ENCODE measurements at places on chromosomes 2 and 18. TPM values are rescaled to one million over a fixed set of nuclear protein-coding genes. Genes with fewer than 3 reads are reported as not detected.

DNA sequence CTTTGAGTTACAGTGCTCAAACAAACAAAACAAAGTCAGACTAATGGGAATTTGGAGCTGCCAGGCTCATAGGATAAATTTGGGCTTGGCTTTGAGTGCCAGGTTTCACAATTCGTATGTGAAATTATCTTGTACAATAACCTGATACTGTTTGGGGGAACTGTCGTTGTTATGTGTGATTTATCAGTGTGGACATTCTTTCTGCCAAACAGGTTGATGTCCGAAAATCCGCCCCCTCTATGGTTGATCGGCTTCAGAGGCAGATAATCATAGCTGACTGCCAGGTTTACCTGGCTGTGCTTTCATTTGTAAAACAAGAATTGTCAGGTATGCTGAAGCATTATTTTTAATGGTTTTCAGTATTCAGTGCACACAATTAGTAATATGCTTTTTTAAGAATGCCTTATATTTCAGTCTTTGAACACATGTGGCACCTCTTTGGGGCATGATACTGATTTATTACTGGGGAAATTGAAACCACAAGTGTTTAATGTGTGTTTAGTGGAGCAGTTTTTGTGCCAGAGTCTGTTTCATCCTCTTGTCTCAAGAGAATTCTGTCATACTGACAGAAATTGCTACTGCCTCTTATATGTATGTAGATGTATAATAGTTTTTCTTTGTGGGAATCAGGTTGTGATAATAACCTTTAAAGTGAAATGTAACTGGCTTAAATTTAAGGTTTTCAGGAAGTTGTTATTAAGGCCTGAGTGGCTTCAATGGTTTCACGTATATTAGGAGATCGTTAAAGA, 54.6 kb downstream of the TTC39C start:
- no peak for DNase-seq

USP37 gene
- 18.4 TPM for total RNA-seq

DNA sequence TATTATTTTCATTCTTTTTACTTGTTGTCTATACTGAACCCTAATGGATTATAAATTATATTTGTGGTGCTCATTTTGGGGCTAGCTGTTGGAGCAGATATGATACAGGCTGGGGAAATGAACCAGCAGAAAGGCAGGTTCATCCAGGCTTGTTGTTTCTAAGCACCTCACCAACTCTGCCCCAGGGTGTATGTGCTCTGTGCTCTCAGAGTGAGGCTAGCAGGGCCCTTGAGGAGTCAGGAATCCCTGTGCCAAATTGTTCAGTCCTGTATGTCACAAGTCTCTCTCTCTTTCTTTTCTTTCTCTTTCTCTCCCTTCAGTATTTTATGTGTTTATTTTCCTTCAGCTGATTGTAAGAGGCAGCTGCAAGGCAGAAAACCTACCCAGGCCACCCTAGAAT, 181.1 kb upstream of the DPP10 start:
- DNase-seq = no peak

SLC9A4 gene
- total RNA-seq = not detected

NOSTRIN gene
- 41.5 TPM for total RNA-seq

DNA sequence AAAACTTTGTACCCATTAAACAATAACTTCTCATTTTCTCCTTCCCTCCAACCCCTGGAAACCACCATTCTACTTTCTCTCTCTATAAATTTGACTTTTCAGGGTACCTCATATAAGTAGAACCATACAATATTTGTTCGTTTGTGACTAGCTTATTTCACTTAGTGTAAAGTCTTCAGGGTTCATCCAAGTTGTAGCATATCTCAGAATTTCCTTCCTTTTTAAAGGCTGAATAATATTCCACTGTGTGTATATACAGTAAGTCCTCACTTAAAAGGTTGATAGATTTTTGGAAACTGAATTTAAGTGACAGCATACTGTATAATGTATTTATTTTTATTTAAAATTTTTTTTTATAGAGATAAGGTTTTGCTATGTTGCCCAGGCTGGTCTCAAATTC, 13.9 kb downstream of the CASP10 start:
- no peak for DNase-seq

FBLN7 gene
- total RNA-seq = 4.3 TPM

CFAP65 gene
- 15.5 TPM for total RNA-seq

SKA1 gene
- total RNA-seq = 2.5 TPM

DNA sequence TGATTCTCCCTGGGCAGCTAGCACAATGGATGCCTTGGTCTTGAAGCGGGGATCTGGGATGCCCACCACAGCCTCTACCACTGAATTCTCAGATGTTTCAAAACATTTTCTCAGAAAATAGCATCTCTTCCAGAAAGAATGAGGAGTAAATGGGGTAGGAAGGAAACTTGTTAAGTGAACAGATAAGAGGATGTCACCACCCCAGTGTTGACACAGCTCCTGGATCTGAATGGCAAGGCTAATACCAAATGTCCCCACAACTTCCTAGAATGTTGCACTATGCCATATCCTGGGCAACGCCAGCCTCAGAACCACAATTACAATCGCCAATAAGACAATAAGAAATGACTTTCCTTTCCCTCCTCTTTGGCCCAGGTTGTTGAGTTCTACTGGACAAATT, 177.2 kb downstream of the BCL11A start:
- no peak for DNase-seq

- no peak for DNase-seq
Observed at GRCh38 chr2:152042636-152043615, 55.9 kb downstream of the CACNB4 start.

- DNase-seq = no peak
Observed at GRCh38 chr2:43542285-43542933, 53.4 kb downstream of the THADA start.

DPP10 gene
- not detected for total RNA-seq

DNA sequence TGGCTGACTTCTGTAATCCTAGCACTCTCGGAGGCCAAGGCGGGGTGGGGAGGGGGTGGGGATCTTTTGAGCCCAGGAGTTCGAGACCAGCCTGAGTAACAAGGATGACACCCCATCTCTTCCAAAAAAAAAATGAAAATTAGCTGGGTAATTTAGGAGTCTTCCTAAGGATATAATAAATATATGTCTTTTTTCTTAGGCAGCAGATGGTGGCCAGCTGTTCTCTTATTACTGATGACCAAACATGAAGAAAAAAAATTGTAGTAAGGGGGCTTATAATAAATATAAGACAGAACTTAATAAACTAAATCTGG, 4.2 kb upstream of the IMPA2 start:
- DNase-seq = no peak

DNA sequence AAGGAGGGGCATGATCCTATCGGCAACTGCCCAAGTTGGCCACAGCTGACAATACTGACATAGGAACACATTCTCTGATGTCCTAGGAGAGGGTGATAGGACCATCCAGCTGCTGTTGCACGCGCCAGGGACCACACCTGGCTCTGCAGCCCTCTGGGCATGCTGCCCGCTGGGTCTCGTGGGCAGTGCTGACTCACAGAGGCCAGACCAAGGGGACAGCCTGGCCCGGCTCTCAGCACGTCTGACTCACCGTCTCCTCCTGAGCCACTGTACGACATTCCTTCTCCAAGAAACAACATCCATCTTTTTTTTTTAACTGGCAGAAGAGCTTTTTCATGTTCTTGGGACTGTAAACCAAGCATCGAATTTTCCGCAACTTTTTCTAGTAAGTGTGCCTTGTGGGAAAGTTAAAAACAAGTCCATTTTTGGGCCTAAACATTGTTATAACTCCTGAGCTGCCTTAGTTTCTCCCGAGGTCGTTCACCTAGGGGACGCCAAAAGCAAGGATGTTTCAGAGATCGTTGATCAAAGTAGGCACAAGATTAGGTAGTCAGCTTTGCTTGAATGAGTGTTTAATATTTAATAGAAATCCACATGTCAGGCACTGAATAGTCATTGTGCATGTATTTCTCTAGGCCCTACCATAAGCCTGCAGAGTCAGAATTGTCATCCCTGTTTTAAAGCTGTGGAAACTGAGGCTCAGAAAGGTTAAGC, 100.3 kb downstream of the TTC32 start:
- peak; percentile 87 for DNase-seq

DLX1 gene
- not detected for total RNA-seq

DNA sequence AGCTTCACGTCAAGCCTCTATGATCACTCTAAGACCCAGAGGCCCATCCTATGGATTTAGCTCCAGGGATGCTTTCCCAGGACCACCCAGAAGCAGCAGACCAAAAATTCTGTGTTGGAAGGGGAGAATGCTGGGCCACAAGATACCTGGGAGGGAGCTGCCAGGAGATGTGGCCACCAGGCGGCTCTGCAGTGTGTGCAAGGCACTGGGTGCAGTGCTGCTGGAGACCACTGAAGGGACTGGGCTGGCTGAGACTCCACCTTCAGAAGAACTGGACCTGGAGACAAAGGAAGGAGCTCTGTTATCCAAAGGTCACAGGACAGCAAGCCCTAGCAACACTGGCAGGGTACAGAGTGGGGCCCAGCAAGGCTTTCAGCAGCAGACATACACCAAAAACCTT, 34.0 kb downstream of the KANSL3 start:
- no peak for DNase-seq

GRCh38 chr2:235206980-235207579, 255.3 kb downstream of the SH3BP4 start:
- DNase-seq = no peak

GRCh38 chr18:63758615-63759240, 16.5 kb upstream of the SERPINB7 start:
- no peak for DNase-seq

DNA sequence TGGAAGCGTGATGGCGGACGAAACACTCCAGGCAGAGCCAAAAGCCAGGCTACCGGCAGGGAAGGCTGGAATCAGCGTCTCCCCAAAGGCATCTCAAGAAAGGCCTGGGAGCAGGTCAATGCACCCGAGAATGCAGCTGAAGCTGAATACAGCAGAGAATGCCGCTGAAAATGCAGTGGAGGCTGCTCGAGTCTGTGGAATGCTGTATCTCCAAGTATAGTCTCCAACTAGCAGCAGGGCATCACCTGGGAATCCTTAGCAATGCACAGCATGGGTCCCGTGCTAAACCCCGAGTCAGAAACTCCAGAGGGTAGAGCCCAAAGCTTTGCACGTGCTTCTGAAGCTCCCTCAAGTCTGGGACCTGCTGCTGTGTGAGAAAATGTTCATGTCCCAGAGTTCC, 191.1 kb upstream of the ALKAL2 start:
- no peak for DNase-seq

- no peak for DNase-seq
Observed at GRCh38 chr2:239902749-239903201, 122.4 kb downstream of the NDUFA10 start.

- DNase-seq = no peak
Observed at GRCh38 chr2:206784559-206785353, 19.4 kb downstream of the FASTKD2 start.

- no peak for DNase-seq
Observed at GRCh38 chr2:151770995-151771394, 36.7 kb upstream of the NEB start.

GRCh38 chr18:79328887-79329286, 66.8 kb upstream of the NFATC1 start:
- no peak for DNase-seq

DNA sequence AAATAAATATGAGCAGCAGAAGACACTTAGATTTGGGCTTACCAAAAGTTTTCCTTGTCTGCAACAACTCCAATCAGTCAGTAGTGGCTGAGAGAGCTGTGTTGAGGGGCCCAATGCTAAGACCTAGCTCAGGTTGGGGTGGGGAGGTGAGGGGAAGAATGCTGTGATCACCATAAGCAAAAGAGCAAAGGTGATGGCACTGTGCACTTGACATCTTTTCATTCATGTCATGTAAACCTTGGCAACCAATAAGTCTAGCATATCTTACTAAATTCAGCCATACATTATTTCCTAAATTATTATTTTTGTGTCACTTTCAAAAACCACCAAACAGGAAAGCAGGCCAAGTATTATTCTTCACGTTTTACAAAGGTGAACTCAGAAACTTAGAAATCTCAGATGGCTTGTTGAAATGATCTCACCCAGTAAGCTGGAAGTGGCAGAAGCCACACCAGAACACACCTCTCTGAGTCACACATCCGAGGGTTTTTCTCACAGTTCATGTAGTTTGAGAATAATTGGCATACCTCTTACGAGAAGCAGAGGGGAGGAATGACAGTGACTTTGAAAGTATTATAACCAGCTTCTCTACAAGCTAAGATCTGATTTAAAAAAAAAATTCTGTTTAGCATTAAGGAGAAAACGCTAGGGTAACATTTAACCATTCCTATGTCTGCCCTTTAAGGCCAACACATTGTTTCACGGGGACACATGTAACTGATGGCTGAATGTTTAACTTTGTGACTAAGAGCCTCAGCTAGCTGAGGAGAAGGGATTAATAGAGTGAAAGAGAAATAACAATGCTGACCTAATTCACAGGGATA, 43.3 kb upstream of the SETBP1 start:
- DNase-seq = no peak

KCNK3 gene
- total RNA-seq = 8.4 TPM

DNA sequence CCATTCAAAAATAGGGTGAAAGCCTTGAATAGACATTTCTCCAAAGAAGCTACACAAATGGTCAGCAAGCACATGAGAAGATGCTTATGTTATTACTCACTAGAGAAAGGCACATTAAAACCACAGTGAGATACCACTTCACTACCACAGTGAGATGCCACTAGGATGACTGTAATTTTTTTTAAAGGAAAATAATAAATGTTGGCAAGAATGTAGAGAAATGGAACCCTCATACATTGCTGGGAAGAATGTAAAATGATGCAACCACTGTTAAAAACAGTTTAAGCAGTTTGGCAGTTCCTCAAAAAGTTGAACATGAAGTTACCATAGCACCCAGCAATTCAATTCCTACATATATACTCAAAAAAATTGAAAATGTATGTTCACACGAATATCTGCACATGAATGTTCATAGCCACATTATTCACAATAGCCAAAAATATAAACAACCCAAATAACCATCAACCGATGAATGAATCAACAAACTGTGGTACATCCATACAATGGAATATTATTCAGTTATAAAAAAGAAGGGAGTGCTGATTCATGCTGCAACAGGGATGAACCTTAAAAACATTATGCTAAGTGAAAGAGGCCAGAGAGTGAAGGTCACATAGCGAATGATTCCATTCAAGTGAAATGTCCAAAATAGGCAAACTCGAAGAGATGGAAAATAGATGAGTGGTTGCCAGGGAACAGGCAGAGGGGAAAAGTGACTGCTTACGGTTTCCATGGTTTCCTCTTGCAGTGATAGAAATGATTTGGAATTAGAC, 156.2 kb upstream of the NDUFV2 start:
- DNase-seq = no peak

GRCh38 chr18:48932462-48932818, 18.3 kb downstream of the SMAD7 start:
- DNase-seq = no peak

DSC1 gene
- not detected for total RNA-seq

CCDC85A gene
- 16.8 TPM for total RNA-seq

DNA sequence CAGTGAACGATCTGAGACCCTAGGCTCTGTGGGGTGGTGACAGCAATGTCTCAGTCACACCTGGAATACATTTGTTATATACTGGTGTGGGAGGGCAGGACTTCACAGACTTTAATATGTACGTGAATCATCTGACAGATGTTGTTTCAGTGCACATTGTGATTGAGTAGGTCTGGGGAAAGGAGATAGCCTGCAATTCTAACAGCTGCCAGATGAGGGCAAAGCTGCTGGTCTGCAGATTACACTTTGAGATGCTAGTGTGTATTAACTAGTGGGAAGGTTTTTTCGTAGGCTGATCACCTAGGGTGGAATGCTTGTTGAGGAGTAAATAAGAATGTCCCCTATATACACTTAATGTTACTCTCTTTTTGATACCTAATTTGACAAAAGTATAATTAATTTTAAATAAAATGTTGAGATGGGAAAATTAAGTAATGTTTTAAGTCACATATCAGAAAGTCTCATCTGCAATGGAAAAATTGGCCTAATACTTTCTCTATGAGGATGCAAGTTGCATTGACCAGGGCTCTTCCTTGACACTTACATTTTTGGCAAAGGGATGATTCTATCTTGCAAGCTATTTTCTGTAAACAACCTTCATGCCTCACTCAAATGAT, 496.9 kb upstream of the HNMT start:
- DNase-seq = no peak

RFTN2 gene
- 7.0 TPM for total RNA-seq
